ENCODE measurements at places on chromosomes 13 and 19. TPM values are rescaled to one million over a fixed set of nuclear protein-coding genes. Genes with fewer than 3 reads are reported as not detected.

GRCh38 chr13:63307228-63307627, 1891.6 kb upstream of the PCDH20 start:
- H3K4me1 ChIP-seq: no peaks in the 10 kb centered on the region
- no peaks in the 10 kb centered on the region for H3K27me3 ChIP-seq

CERS4 gene
- total RNA-seq: 1.1 TPM

SCN1B gene
- total RNA-seq: 0.19 TPM

RTBDN gene
- not detected for total RNA-seq

Data from MCF 10A (cell line).